ENCODE measurements at places on chromosomes 11 and 22.

- DNase-seq, result no peak
Measured at GRCh38 chr11:29623144-29623722, 393.6 kb downstream of the KCNA4 start.

DNA sequence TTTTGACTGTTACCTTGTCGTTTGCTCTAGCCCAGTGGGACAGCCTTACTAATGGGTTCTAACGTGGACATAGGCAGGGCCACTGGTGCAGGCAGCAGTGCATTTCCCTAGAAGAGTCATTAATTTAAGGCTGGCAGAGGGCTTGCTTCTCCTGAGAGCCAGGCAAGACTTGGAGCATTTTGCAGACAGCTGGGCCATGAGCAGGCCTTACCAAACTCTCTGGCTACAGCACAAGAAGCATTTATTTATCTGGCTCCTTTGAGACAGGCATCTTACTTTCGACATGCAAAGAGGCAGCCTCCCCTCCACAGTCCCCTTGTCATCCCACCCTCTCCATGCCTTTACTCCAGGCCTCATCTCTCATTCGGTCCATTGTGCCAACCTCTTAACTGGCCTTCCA, 139.9 kb downstream of the CSNK2A3 start:
- no peak for DNase-seq

GRCh38 chr11:17979770-17980371, 33.0 kb downstream of the SERGEF start:
- peak; percentile 47 for DNase-seq

DNA sequence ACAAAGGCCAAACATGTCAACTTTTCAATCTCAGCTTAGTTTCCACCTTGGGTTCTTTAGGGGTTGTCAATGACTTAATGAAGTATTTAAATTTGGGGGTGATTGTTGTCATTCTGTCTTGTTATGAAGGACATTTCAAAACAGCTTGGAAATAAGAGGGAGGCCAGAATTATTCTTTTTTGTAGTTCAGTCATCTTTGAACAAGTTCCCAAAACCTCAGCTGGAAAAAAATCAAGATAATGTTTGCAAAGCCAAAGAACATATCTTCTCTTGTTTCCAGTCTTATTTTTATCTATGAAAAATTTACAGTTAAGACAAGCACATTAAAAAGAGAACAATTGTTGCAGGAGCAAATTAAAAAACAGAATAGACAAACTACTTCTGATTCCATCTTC, 612.8 kb downstream of the INSC start:
- DNase-seq, result no peak

DNA sequence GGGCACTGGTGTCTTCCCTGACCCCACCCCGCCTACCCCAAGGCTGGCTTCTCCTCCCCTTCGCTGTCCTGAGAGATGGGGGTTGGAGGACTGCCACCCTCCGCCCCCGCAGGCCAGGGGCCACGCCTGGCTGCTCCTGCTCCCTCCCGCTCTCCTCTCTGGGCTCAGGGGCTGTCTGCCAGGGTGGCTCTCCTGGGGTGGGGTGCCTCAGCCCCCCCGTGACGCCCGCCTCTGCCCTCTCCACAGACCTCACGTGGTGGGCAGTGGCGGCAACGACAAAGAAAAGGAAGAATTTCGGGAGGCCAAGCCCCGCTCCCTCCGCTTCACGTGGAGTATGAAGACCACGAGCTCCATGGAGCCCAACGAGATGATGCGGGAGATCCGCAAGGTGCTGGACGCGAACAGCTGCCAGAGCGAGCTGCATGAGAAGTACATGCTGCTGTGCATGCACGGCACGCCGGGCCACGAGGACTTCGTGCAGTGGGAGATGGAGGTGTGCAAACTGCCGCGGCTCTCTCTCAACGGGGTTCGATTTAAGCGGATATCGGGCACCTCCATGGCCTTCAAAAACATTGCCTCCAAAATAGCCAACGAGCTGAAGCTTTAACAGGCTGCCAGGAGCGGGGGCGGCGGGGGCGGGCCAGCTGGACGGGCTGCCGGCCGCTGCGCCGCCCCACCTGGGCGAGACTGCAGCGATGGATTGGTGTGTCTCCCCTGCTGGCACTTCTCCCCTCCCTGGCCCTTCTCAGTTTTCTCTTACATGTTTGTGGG, 8.1 kb downstream of the RCOR2 start:
- no peak for DNase-seq

GRCh38 chr22:38461414-38462081, 6.3 kb upstream of the KDELR3 start:
- peak; percentile 28 for DNase-seq

DNA sequence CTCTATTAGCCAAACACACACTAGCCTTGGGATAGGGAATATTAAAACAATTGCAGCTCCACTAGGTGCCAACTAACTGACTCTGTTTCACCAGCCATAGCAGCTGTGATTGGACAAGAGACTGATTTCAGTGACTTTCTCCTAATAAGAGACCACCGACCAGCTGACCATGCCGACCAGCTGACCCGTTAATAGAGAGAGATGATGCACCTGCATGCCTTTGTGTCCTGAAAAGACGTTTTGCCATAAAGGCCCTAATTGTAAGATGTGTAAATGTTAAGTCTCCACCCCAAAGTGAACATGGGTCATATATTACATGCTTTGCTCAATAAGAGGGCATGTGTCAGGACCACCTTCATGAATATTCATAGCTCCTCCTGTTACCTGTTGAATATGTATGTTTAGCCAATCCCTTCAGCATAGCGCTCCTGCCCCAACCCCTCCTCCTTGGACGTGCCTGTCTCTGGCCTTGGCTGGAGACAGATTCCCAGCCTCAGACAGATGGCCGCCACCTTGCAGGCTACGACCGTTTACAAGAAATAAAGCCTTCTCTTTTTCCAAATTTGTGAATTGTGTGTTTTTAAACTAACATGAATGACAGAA, 1.3 kb upstream of the NADSYN1 start:
- DNase-seq, result no peak

GRCh38 chr11:119744577-119744976, 15.6 kb upstream of the NECTIN1 start:
- DNase-seq, result no peak

DNA sequence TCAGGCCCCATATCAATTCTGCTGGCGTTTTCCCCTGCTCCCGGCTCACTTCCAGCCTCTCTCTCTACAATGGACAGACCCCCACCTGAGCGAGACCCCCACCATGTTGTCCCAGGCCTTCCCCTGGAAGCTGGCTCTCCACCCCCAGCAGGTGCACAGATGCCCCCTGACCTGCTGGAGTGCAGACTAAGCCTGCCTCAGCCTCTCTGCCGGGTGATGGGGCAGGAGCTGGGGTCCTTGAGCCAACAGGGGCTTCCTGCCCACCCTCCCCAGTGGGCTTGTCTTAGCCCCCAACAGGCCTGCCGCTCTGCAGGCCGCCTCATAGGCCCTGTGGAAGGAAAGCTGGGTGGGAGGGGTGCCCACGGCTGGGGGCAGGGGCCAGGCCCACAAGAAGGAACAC, 10.0 kb downstream of the ELFN2 start:
- no peak for DNase-seq

DNA sequence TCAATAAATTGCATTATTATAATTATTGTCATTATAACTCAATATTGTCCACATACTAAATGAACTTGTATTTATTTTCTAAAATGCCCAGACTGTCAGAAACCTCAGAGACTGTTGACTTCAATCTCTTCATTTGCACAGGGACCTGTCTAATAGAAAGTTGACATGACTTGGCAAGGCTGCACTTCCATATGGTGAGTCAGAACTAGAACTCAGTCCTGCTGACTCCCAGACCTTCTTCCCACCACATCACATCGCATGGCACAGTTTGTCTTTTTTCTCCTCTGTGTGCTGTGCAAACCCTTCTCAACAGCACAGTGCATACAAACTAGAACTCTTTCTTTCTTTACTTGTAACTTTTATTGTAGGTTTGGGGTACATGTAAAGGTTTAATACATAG, 215.1 kb upstream of the BLID start:
- DNase-seq, result no peak
